ENCODE measurements at places on chromosomes 6 and 20. TPM values are rescaled to one million over a fixed set of nuclear protein-coding genes. Genes with fewer than 3 reads are reported as not detected.

GRCh38 chr6:4021854-4022695 is 56.9 kb downstream of the FAM217A start:
- H3K27ac ChIP-seq: peak overlapping the region; percentile 96
- no peak for DNase-seq
- H3K4me3 ChIP-seq: peak overlapping the region; percentile 87

DNA sequence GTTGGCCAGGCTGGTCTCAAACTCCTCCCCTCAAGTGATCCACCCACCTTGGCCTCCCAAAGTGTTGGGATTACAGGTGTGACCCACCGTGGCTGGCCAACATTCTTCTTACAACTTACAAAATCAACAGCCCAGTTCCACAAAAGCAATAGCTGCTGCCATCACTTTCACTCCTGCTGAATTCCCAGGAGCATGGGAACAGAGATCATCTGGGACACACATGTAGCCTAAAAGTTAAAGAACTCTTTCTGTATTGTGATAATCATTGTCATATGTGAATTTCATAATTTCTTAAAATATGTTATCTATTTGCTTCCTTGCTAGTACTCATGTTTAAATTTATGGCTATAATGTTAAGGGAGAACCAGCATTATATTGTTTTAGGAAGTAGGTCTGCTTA is 51.7 kb downstream of the NCOA6 start:
- no peaks in the 10 kb centered on the region for H3K27me3 ChIP-seq
- no peak overlapping the region for H3K4me3 ChIP-seq
- no peak for DNase-seq

GRCh38 chr6:154865291-154865690 is 129.8 kb upstream of the TIAM2 start:
- no peaks in the 10 kb centered on the region for H3K36me3 ChIP-seq
- no peaks in the 10 kb centered on the region for H3K27me3 ChIP-seq
- no peak for DNase-seq
- no peaks in the 10 kb centered on the region for H3K4me1 ChIP-seq
- H3K27ac ChIP-seq: no peak overlapping the region

GRCh38 chr20:38217791-38218565 is 42.6 kb downstream of the KIAA1755 start:
- no peak overlapping the region for H3K27ac ChIP-seq
- no peak for DNase-seq
- H3K27me3 ChIP-seq: no peaks in the 10 kb centered on the region
- no peak overlapping the region for H3K4me3 ChIP-seq

DNA sequence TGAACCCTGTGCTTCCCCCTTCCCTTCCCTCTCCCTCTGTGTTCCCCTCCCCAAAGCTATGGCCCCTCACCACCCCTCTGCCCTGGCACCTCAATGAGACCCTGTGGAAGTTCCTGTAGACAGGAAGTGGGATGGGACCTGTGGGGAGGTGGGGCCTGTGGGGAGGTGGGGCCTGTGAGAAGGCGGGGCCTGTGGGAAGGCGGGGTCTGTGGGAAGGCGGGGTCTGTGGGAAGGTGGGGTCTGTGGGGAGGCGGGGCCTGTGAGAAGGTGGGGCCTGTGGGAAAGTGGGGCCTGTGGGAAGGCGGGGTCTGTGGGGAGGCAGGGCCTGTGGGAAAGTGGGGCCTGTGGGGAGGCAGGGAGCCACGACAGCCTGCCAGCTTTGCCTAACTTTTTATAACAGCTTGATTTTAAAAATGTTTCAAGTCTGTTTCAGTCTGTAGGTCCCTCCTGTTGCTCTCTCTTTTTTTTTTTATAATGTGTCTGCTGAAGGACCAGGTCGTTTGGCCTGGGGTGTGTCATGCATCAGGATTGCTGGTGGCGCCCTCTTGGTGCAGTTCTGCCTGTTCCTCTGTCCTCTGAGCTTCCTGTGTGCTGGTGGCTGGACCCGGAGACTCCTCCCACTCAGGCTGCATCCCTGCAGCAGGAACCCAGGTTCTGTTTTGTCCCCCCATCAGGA is 70.5 kb upstream of the SLCO4A1 start:
- peaks cover 4% of the 10 kb centered on the region for H3K27me3 ChIP-seq
- H3K4me1 ChIP-seq: peaks cover 12% of the 10 kb centered on the region
- no peak overlapping the region for H3K4me3 ChIP-seq
- no peaks in the 10 kb centered on the region for H3K36me3 ChIP-seq

- no peak overlapping the region for H3K4me3 ChIP-seq
- no peak overlapping the region for H3K27ac ChIP-seq
- peak; percentile 17 for DNase-seq
- no peaks in the 10 kb centered on the region for H3K36me3 ChIP-seq
Measured at GRCh38 chr6:112439432-112439831, 92.3 kb downstream of the RFPL4B start.

DNA sequence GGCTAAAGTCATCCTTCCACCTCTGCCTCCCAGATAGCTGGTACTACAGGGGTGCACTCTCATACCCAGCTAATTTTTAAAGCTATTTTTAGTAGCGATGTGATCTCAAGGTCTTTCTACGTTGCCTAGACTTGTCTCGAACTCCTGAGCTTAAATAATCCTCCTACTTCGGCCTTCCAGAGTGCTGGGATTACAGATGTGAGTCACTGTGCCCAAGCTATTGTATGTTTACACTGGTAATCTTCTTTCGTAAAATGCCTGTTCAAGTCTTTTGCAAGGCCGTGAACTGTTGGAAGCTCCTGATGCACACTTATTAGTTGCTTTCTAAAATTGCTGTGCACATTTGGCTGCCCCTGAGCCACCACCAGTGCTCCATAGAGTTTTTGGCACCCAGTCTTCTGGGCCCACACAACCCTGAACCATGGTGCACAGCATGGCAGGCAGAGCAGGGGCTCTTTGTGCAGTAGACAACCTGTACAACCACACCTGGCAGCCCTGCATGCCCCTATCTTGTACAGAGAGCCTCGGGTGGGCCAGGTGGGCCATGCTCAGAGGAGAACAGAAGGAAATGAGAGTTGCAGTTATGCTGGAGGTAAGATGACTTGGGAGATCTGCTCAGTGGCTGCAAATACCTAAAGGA is 33.3 kb downstream of the PDRG1 start:
- no peak overlapping the region for H3K27ac ChIP-seq
- peaks cover 9% of the 10 kb centered on the region for H3K4me1 ChIP-seq

GRCh38 chr20:8060977-8061376 is 41.4 kb upstream of the TMX4 start:
- no peaks in the 10 kb centered on the region for H3K36me3 ChIP-seq
- no peak overlapping the region for H3K4me3 ChIP-seq
- no peaks in the 10 kb centered on the region for H3K4me1 ChIP-seq
- H3K27ac ChIP-seq: no peak overlapping the region

The SASH1 gene
- 77.3 TPM for total RNA-seq

The HLA-DOA gene
- total RNA-seq: 4.6 TPM
